ENCODE measurements at places on chromosomes 4 and X.

DNA sequence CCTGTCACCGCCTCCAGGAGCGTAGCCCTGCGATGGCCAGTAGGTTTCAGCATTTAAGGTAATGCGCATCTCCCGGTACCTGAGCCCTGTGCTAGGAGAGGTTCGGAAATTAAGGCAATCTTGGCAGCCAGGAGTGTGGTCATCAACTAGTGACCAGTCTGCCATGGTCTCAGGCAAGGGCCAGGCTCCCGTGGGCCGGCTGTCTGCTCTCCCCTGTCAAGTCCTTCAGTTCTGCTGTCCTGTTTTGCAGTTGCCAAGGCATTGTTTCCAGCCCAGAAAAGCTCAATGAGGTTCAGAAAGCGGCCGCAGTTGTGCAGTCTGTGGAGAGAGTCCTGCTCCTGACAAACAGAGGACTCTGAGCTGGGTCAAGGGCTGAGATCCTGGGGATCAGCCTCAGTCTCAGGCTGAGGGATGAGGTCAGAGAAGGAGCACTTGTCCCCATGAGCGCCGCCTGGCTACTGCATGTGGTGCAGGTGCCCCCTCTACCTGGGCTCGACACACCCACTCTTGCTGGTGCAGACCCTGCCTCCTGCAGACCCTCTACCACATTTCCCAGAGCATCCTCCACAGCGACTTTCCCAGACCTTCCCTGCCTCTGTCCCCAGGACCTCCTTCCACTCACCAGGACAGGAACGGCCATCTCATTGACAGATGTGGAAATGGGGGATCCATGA lies 53.4 kb upstream of the PSAPL1 start:
- no peak for DNase-seq

GRCh38 chr4:11635342-11635741 lies 206.6 kb upstream of the HS3ST1 start:
- DNase-seq, result no peak

- DNase-seq, result no peak
Measured at GRCh38 chr4:133869486-133869885, 332.1 kb downstream of the PABPC4L start.

DNA sequence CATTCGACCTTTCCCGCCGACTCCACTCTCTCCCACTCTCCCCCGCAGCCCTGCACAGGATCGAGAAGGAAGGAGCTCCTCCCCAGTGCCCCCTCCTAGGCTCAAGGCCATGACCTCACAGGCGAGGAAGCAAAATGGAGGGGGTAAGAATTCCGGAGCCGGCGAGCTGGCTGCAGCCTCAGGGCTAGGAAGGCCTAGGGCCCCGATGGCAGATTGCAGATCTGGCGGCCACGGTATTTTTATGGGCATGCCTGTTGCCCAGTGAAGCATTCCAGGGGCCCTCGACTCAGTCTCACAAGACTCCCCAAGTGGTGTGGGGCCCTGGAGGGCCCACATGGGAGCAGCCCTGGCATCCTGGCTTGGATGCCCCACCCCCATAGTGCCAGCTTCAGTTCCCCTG lies 942 bp upstream of the L1CAM start:
- DNase-seq, result no peak

- no peak for DNase-seq
Measured at GRCh38 chrX:39823854-39824253, 273.9 kb downstream of the BCOR start.

- DNase-seq, result no peak
Measured at GRCh38 chr4:73407227-73407673, 3.2 kb downstream of the ALB start.

- DNase-seq, result no peak
Measured at GRCh38 chr4:48722509-48723446, 57.3 kb downstream of the FRYL start.

DNA sequence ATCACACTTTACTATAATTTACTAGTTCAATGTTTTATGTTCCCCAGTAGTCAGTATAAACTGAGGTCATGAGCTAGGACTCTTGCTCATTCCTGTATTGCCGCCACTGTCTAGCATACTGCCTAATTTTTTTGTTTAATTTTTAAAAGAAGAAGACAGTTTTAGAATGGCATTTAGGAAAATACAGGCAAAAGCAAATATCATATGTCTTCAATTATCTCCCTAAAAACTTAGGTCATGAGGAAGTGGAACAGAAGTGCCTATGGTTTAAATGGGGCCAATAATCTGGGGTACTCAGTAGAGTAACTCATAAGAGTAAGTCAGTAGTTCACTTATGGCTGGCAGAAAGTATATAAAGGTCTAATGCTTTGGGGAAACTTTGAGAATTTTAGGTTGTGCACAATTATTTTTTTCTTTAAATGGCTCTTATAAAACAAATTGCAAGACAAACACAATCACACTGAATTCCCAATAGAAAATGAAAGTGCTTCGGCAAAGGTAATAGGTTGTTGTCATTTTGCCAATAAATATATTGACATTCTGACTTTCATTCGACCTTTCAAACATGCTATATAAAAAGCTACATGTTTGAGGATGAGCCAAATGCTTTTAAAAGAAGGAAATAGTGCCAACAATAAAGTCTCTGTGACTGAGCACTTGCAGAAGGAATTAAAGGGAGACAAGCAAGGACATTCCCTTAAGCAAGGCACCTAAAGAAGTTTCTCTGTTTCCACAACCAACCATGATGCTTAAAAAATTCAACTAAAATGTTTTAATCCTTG lies 390.1 kb downstream of the PDGFC start:
- no peak for DNase-seq

GRCh38 chrX:30153881-30154260 lies 61.5 kb upstream of the MAGEB2 start:
- DNase-seq, result no peak

DNA sequence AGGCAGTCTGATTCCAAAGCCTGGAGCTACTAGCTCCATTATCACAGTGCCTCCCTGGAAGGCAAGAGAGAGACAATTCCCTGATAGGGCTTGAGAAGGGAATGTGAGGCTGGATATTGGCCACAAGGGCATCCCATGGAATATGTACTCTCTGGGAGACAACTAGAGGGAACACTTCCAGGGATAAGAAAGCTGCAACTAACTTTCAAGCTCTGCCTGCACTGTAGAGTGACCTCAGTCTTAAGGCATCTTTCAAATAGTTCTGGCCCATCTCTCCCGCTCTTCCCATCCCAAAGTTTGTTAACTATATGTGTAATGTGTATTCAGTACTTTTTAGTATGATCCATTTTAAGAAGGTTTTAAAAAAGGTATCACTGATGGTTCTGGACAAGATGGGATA lies 13.1 kb upstream of the RNF212 start:
- no peak for DNase-seq

GRCh38 chrX:13658602-13659001 lies 5.7 kb downstream of the TCEANC start:
- no peak for DNase-seq

- no peak for DNase-seq
Measured at GRCh38 chr4:38210396-38211114, 250.4 kb downstream of the PTTG2 start.

- DNase-seq, result no peak
Measured at GRCh38 chrX:121902463-121902862, 855.1 kb downstream of the GLUD2 start.

DNA sequence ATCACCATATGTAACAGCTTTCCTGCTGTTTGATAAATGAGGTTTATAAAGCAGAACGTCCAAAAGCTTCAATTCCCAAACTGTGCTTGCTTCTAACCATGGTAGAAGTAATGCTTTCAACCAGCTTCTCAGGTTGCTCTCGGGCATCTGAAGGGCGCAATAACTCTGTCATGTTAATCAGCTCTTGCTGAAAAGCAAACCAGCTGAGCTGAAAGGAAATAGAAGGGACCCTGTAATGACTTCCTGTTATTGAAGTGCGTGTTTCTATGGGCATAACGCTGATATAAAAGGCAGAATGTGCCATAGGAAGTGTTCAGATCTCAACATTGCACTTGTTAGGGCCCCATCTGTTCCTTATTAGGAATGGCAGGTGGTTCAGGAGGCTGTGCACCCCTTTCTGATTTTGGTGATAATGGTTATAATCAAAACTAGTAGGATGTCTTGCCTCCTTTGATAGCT lies 21.2 kb downstream of the HERC3 start:
- no peak for DNase-seq

DNA sequence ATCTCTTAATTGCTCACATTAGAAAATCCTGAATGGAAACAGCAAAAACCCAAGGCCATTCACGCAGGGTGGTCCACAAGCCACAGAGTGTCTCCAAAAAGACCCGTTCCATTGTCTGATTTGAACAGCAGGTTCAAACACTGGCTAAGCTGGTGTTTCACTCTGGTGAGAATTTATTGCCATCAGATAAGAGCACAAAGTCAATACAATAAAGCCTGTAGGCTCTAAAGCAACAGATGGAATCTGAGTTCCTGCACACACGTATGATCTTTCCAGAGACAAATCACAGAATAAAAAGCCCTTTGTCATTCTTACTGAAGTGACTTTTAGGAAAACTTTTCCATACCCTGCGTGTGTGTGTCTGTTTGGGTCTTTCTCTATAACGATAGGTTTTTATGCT lies 5.1 kb upstream of the SFRP2 start:
- DNase-seq, result no peak

GRCh38 chrX:53091354-53091753 lies 2.6 kb upstream of the KANTR start:
- no peak for DNase-seq

DNA sequence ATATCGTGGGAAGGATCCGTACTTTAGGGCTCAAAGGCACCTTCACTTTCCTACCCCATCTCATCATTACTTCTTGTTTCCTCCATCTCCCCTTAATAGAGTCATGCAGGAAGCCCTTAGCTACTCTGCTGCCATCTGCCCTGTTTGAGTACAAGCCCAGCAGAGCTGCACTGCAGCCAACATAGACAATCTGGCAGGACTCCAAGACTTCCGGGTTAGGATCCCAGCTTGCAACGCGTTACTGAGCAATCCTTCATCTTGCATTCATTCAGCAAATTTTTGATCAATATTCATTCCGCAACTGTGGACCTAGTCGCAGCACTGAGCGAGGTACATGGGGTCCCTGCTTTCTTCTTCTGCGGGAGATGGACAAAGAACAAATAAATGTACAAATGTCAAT lies 344.9 kb downstream of the BCOR start:
- DNase-seq, result no peak

DNA sequence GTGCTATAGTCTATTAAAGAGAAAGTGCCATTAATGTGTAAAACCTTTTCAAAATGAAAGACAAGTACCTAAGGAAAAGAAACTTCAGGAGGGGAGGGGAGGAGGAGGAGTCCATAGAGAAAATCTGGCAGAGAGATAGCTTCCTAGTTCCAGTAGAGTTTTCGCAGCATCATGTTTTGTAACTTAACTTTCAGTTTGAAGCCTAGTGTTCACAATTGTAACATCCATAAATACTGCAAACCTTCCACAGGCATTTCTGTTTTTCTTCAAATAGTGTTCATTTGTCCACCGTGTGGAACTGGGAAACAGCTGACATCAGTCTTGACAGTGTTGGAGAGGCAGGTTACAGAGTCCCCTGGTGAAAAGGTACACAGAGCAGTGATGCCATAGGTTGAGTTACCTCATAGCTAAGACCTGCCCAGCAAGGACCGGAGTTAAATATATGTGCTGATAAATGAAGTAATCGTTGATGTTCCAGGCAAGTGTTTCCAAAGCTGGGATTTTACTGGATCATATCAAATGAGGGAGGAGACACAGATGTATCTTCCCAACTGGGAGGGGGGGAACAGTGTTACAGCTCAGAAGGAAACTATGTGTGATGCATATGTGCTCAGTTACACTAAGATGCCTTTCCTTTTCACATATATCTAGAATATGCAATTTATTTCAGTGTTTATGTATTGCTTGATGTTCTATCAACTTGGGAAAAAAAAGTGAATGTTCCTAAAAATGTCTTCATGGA lies 369.5 kb upstream of the FAM241A start:
- no peak for DNase-seq

DNA sequence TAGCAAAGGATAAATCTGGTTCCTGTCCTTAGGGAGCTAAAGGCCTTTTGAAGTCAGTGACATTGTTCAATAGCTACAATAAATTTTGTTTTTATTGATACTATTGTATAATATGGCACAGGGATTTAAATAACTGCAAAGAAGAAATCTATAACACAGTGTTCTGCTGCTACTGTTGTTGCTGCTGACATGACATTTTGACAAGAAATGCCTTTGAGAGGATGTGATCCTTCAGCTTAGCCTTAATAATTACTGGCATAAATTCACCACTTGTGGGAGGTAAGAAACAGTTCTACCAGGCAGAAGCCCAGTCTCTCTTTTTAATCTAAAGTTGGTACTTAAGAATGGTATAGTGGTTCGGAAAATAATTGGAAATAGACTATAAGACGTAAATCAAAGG lies 4.1 kb downstream of the SULT1E1 start:
- no peak for DNase-seq

DNA sequence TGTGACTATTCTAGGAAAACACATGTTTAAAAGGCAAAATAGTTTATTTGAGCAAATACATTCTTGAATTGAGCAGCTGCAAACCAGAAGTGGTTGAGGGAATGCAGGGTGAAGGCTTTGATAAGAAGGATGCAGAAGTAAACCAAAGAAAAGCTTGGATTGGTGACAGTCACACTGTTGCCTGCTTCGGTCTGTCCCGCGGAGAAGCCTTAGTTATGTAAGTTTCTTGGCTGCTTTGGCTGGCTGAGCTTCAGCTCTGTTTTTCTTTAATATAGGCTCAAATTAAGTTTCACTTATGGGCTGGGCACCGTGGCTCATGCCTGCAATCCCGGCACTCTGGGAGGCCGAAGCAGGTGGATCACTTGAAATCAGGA lies 67.6 kb downstream of the FAM53A start:
- DNase-seq, result no peak

DNA sequence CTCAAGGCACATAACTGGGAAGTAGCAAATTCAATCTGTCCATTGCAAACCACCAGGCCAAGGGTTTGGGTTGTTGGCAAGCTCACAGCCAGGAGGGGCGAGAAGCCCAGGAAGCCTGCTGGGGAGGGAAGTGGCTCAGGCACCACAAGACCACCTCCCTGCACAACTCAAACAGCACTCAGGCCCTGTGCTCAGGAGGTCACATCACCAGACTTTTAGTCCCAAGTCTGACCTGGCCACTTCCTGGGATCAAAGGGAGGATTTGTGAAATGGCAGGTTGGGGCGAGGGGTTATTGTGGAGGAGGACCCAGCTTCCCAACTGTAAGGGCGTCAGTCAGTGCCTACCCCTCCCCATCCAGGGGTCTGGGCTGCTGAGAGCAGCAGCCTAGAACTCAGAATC lies 2.3 kb downstream of the ATP5ME start:
- no peak for DNase-seq

- no peak for DNase-seq
Measured at GRCh38 chr4:182855877-182856276, 61.3 kb downstream of the DCTD start.

DNA sequence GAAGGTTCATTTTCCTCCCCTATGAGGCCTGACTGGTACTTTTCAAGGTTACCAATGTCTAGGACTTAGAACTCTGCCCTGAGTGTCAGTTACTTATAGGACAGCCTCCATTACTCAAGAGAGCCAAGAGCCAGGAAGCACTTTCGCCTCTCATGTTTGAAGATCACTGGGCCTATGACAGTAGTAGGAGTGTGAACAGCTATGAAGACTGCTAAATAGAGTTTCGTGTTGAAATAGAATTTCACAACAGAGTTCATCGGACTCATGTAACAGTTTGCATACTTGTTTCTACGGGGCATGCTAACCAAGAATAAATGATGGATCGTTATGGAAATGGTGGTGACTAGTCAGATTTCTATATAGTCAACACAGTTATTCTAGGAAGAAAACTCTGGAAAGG lies 97.8 kb upstream of the GPC4 start:
- DNase-seq, result no peak
